CD4-positive, alpha-beta memory T cell (primary cell): ENCODE measurements at places on chromosomes 16 and 17. TPM values are rescaled to one million over a fixed set of nuclear protein-coding genes. Genes with fewer than 3 reads are reported as not detected.

TMEM238L gene
- not detected for total RNA-seq

NDRG4 gene
- 1.3 TPM for total RNA-seq

CLEC18C gene
- 1.0 TPM for total RNA-seq

GRCh38 chr17:80861892-80862291 lies 129.7 kb upstream of the CHMP6 start:
- no peaks in the 10 kb centered on the region for H3K36me3 ChIP-seq
- peaks cover 32% of the 10 kb centered on the region for H3K4me1 ChIP-seq
- no peak overlapping the region for H3K27ac ChIP-seq
- H3K27me3 ChIP-seq, result no peaks in the 10 kb centered on the region
- no peak overlapping the region for H3K4me3 ChIP-seq
- DNase-seq, result peak; percentile 48

DNA sequence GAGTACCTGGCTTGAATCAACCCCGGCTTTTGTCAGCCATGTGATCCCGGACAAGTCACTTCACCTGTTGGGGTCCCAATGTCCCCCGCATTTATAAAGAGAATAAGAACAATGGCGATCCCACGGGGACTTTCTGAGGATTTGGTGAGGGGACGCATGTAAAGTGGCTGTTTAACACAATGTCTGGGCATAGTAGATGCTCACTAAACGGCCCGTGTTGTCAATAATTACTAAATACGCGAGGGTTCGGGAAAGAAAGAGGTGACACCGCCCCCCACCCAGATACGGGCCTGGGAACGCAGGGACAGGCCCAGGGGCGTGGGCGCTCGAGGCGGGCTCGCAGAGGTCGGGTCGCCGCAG lies 1.8 kb downstream of the SYNGR3 start:
- H3K4me1 ChIP-seq, result peaks cover 22% of the 10 kb centered on the region
- no peaks in the 10 kb centered on the region for H3K36me3 ChIP-seq
- H3K4me3 ChIP-seq, result peak overlapping the region; percentile 42
- H3K27ac ChIP-seq, result peak overlapping the region; percentile 61

- H3K4me1 ChIP-seq, result peaks cover under 1% of the 10 kb centered on the region
- H3K27me3 ChIP-seq, result no peaks in the 10 kb centered on the region
- no peak overlapping the region for H3K27ac ChIP-seq
- DNase-seq, result no peak
These were observed 125.3 kb downstream of the FTO start for GRCh38 chr16:53829186-53829747.

DNA sequence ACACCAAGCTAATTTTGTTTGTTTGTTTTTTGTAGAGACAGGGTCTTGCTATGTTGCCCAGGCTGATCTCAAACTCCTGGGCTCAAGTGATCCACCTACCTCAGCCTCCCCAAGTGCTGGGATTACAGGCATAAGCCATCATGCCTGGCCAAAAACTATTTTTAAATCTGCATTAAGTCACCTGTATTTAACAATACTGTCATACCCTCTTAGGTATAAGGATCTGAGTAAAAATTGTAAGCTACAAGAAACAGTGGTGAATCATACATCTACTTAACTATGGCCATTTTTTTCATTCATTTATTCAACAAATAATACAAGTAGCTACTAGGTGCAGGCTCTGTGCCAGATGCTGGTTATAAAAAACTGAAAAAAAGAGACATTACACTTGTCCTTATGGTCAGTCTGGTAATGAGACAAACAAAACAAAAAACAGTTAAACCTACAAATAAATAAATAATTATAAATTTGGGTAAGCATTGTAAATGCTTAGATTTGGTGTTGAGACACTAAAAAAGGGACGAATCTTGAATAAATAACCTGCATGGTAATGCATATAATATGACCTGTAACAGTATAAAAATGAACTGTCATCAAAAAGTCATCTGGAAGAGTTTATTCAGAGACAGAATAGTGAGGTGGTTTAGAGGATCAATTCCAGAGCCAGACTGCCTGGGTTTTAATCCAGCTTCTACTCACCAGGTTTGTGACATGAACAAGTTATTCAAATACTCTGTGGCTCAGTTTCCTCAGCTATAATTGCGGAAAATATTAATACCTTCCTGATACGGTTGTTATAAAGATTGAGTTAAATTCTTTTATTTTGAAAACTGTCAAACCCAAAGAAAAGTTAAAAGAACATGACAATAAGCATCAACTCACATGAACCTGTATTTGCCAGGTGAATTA lies 26.8 kb downstream of the BRIP1 start:
- H3K27me3 ChIP-seq, result no peaks in the 10 kb centered on the region
- no peak overlapping the region for H3K4me3 ChIP-seq
- no peak overlapping the region for H3K27ac ChIP-seq
- no peak for DNase-seq
- no peaks in the 10 kb centered on the region for H3K4me1 ChIP-seq

DNA sequence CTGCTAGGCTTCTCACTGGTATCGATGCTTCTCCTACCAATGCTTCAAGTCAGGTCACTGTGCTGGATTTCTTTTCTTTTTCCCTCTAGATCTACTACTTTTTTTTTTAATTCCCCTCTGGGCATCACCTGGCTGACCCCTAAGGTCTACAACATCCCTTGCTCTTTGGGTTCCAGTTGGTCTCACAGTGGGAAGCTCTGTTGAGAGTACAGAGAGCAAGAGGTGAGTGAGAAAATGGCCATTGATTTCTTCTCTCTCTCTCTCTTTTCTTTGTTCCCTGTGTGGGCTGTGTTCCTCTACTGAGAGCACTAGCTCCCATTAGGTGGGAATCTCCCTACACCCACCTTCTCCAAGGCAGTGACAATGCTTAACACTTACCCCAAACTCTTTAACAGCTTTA lies 413.4 kb downstream of the KCNJ2 start:
- no peak overlapping the region for H3K27ac ChIP-seq
- DNase-seq, result no peak

KRT13 gene
- total RNA-seq, result not detected

DNA sequence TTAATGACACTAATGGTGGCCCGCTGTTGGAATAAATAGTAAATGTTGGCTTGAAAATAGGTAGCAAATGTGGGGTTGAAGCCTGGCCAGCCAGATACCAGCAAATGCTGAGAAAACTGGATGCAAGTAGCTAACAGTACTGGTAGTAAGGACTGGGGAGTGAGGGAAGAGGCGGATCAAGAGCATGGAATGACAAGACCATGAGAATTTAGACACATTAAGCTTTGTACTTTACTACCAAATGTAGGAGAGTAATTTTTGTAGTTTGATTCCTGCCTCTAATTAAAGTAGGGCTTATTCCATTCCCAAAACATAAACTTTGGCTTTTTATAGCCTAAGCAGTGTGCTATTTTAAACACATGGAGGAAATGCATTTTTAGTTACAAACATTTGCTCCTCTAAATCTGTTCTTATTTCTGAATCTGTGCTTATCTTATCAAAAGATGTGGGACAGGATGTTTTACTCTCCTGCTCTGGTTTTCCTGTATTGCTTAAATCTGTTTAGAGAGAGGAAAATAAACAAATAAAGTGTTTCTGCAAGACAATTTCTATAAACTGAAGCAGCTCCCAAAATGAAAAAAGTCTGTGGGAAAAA lies 44.1 kb downstream of the CFDP1 start:
- H3K4me3 ChIP-seq, result no peak overlapping the region
- H3K27me3 ChIP-seq, result no peaks in the 10 kb centered on the region
- H3K36me3 ChIP-seq, result peaks cover 13% of the 10 kb centered on the region
- H3K4me1 ChIP-seq, result no peaks in the 10 kb centered on the region
- H3K27ac ChIP-seq, result no peak overlapping the region

- no peaks in the 10 kb centered on the region for H3K36me3 ChIP-seq
- peak; percentile 54 for DNase-seq
- H3K4me1 ChIP-seq, result no peaks in the 10 kb centered on the region
- H3K4me3 ChIP-seq, result no peak overlapping the region
These were observed 24.2 kb downstream of the SGSH start for GRCh38 chr17:80195671-80196529.

PMP22 gene
- 0.53 TPM for total RNA-seq

C17orf78 gene
- not detected for total RNA-seq

TSNAXIP1 gene
- total RNA-seq, result 0.64 TPM

- no peak overlapping the region for H3K27ac ChIP-seq
- no peaks in the 10 kb centered on the region for H3K4me1 ChIP-seq
- no peak overlapping the region for H3K4me3 ChIP-seq
These were observed 95.3 kb downstream of the ZNF18 start for GRCh38 chr17:11901931-11902330.

DNA sequence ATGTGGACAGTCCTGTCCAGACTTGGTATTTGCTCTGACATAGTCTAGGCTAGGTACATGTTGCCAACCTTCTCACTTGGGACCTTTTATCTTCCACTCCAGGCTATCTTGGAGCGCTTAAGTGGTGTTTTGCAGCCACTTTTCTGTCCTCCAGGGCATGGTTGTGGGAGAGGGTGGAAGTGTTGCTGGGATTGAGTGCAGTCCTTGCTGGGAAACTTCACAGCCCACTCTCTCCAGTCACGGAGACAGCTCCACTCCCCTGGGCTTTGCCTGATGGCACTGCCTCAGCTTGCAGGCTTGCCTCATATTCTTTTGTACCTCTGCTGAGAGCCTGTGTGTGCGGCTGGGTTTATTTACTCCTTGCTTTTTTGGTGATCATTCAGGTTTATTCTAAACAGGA lies 17.4 kb downstream of the RPA1 start:
- no peak overlapping the region for H3K27ac ChIP-seq
- H3K4me3 ChIP-seq, result no peak overlapping the region
- H3K4me1 ChIP-seq, result no peaks in the 10 kb centered on the region
- H3K27me3 ChIP-seq, result no peaks in the 10 kb centered on the region
- DNase-seq, result no peak

DNA sequence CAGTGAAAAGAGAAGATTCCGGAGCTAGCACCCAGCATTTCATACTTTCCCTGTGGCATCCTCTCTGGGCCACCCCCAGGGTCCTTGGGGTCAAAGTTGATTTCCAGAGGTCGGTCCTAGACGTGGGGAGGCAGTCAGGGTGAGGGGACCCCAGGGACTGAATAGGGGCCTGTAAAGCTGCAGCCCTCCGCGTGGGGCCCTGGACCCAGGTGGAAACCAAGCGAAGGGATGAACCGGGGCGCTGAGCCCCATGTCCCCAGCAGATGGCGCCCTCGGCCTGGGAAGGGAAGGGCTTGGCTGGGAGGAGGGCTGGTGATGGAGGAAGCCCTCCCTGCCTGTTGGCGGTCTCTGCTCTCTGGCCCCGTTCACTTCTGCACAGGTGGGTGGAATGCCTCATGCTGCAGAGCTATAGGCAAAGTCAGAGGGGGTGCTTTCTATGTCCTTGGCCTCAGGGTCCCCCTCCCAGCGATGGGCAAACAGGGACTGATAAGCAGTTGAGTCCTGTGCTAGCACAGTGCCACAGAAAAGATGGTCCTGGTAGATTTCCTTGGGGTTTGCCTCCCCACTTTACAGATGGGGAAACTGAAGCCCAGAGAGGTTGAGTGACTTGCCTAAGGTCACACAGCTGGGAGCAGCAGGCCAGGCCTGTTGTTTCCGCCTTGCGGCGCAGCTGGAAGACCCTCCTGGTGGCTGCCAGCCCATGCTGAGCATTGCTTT lies 163.4 kb upstream of the CIBAR2 start:
- no peak overlapping the region for H3K27ac ChIP-seq
- peak; percentile 31 for DNase-seq
- no peaks in the 10 kb centered on the region for H3K27me3 ChIP-seq
- no peaks in the 10 kb centered on the region for H3K4me1 ChIP-seq
- no peaks in the 10 kb centered on the region for H3K36me3 ChIP-seq

DNA sequence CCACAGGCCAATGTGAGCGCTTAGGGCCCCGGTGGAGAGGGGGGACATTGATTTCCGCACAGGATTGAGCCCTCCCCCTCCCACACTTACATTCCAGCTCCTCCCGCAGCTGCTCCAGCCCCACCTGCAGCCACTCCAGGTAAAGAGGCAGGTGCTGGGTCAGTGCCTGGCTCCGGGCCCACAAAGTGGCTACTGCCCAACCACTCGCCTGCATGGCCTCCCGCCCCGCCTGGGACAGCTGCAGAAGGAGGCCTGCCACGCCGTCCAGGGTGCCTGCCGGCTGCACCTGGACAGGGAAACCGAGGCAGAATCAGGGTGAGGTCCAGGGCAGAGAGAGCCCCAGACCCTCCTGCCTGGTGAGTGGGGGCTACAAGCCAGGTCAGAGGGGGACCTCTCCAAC lies 46.3 kb downstream of the RMI2 start:
- H3K4me1 ChIP-seq, result peaks cover 5% of the 10 kb centered on the region
- no peaks in the 10 kb centered on the region for H3K36me3 ChIP-seq
- H3K4me3 ChIP-seq, result no peak overlapping the region
- DNase-seq, result no peak

DNA sequence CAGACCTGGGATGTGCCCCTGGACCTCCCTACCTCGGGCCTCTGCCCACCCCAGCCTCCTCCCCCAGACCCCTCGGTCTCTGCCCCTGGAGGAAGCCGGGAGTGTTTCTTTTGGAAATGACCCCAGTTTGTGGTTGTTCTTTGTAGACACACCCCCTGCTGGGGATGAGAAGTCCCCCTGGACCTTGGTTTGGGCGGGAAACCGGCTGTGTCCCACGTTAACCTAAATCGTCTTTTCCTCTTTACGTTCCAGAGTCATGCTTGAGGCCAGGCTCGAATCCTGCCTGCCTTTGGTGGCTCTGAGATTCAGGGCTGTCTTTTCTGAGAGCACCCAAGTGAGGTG lies 116.6 kb downstream of the METRNL start:
- no peak overlapping the region for H3K27ac ChIP-seq
- H3K27me3 ChIP-seq, result no peaks in the 10 kb centered on the region
- no peak overlapping the region for H3K4me3 ChIP-seq

- H3K27ac ChIP-seq, result no peak overlapping the region
- peaks cover 3% of the 10 kb centered on the region for H3K4me1 ChIP-seq
- peaks cover 3% of the 10 kb centered on the region for H3K27me3 ChIP-seq
These were observed 459 bp upstream of the MARCHF10 start for GRCh38 chr17:62808576-62808970.

- H3K27me3 ChIP-seq, result no peaks in the 10 kb centered on the region
- no peak for DNase-seq
- H3K36me3 ChIP-seq, result no peaks in the 10 kb centered on the region
These were observed 16.2 kb upstream of the NOG start for GRCh38 chr17:56577190-56577842.

GRCh38 chr17:57552114-57552624 lies 192.9 kb downstream of the CCDC182 start:
- no peak overlapping the region for H3K4me3 ChIP-seq
- H3K27me3 ChIP-seq, result no peaks in the 10 kb centered on the region
- no peak overlapping the region for H3K27ac ChIP-seq
- no peaks in the 10 kb centered on the region for H3K4me1 ChIP-seq
- no peaks in the 10 kb centered on the region for H3K36me3 ChIP-seq

DNA sequence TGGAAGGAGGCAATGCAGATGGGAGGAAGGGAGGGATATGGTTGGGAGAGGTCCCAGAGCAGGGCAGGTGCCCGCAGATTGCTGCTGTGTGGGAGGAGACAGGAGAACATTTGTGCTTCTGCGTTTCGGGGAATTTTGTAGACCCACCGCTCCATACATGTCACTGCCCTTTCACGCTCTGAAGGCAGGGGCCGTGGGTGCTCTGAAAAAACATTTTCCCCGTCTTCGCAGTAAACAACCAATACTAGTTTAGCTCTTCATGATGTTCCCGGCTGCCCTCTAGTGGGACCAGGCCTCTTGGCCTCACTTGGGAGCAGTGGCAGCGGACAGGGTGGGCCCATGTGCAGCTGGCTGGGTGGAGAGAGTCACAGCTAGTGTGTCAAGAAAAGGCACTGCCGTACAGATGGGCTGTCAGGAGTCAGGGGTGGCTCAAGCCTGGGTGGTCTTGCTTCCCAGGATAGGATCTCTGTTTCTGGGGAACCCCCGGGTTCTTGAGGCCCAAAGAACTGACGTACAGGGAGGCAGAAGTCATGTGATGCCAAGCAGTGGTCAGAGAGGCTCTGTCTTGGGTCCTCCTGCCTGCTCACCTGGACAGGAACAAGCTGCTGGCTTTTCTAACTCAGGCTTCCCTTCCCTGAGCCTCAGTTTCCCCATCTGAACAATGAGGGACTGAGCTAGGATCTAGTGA lies 46.5 kb upstream of the CPNE2 start:
- peaks cover 49% of the 10 kb centered on the region for H3K4me1 ChIP-seq
- peaks cover 68% of the 10 kb centered on the region for H3K36me3 ChIP-seq
- DNase-seq, result no peak
- no peak overlapping the region for H3K4me3 ChIP-seq
- no peaks in the 10 kb centered on the region for H3K27me3 ChIP-seq
